ENCODE measurements at places on chromosomes 5 and 9.

- DNase-seq: no peak
These were observed 106.6 kb downstream of the PALM2AKAP2 start for GRCh38 chr9:109886617-109887016.

DNA sequence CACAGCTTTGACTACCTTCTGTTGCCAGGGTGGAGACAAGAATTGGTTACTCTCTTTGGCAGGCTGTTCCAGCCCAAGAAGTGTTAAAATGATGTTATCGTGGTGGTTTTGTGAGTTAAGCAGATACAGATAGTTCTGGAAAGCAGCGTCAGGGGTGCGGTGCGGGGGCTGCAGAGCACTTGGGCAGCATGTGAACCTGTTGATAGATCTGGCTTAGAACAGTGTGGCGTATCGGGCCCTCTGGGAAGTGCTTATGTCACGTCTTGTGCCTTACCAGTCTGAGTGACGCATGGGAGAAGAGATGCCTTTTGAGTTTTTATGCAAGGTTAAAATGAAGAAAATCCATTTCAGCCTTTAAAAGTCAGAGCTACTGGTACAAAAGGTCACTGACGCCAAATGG is 152.5 kb downstream of the PRKACG start:
- no peak for DNase-seq

DNA sequence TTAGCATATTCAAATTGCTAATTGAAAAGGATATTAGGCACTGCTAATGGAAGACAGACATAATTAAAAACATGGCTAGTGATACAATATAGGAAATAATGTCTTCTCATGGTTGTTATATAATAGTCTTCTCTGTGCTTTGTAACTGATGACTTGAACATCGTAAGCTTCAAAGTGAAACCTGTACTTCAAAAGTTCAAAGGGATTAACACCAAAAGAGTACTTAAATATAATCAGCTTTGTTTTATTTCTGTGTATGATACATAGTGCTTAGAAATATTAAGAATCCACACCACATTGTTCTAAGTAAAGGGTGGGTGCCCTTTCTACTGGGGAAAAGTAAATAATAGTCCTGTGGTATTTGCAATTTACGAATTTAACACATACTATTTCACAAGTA is 75.4 kb upstream of the ITGA1 start:
- no peak for DNase-seq

DNA sequence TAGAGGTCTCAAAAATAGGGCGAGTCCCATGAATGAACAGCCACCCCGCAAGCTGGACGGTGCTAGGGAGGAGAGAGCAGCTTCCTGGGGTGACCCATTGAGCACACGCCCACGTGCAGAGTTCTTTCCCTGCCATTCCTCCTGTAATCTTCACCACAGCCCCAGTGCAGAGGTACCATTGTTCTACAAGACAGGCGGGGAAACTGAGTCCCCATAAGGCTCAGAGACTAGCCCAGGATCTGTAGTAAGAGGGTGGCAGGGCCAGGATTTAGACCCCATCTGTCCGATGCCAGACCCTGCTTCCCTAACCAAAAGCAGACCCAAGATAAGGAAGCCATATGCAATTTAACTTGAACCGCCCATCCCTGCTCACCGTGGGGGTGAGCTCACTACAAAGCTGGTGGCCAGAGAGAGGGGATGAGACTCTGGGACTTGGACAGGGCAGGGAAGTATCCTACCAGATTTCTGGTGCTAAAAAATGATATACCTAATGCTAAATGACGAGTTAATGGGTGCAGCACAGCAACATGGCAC is 36.7 kb upstream of the ORM1 start:
- DNase-seq: no peak

- DNase-seq: no peak
These were observed 302.6 kb downstream of the KIF4B start for GRCh38 chr5:155316070-155316714.

GRCh38 chr5:180910182-180910581 is 11.2 kb downstream of the BTNL8 start:
- no peak for DNase-seq
